Activated CD4-positive, alpha-beta memory T cell treated with anti-CD3 and anti-CD28 coated beads, Interleukin-2, amount 10 ng/mL, durations not matched to agents 7 days and 5 days (primary cell): ENCODE measurements at places on chromosomes 13 and 19. TPM values are rescaled to one million over a fixed set of nuclear protein-coding genes. Genes with fewer than 3 reads are reported as not detected.

Gene RGS9BP
- 0.43 TPM for total RNA-seq

- peaks cover 18% of the 10 kb centered on the region for H3K36me3 ChIP-seq
- H3K4me3 ChIP-seq: no peak overlapping the region
- H3K27ac ChIP-seq: no peak overlapping the region
- H3K27me3 ChIP-seq: no peaks in the 10 kb centered on the region
- no peak for DNase-seq
- no peaks in the 10 kb centered on the region for H3K4me1 ChIP-seq
Measured at GRCh38 chr13:60001889-60002288, 161.8 kb downstream of the DIAPH3 start.

- no peak for DNase-seq
- no peaks in the 10 kb centered on the region for H3K4me1 ChIP-seq
- no peaks in the 10 kb centered on the region for H3K27me3 ChIP-seq
- H3K4me3 ChIP-seq: no peak overlapping the region
- no peak overlapping the region for H3K27ac ChIP-seq
Measured at GRCh38 chr13:59829690-59830089, 334.0 kb downstream of the DIAPH3 start.

DNA sequence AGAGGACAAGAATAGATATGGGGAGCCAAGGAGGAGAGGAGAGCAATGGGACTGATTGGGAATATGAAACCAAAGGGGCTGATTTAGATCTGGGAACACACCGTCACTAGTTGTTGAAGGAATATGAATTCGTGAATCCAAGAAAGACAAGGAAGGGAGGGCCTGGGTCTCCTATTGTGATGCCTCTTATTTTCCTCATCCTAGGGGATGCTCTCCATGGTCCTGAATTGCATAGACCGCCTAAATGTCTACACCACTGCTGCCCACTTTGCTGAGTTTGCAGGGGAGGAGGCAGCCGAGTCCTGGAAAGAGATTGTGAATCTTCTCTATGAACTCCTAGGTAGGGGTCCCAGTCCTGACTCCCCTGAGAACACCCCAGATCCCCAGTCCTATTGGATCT, 21.5 kb downstream of the RYR1 start:
- no peak overlapping the region for H3K27ac ChIP-seq
- no peak overlapping the region for H3K4me3 ChIP-seq
- no peaks in the 10 kb centered on the region for H3K4me1 ChIP-seq
- no peak for DNase-seq
- H3K36me3 ChIP-seq: no peaks in the 10 kb centered on the region
